ENCODE measurements at places on chromosomes 6 and 20.
A peak's percentile ranks its signal among the peaks of the same experiment; 100 is the strongest.

- no peak for DNase-seq
Observed at GRCh38 chr6:1589208-1589607, 20.5 kb upstream of the FOXC1 start.

- DNase-seq: no peak
Observed at GRCh38 chr20:13305284-13305683, 84.2 kb downstream of the ISM1 start.

- no peak for DNase-seq
Observed at GRCh38 chr6:57224769-57225515, 2.8 kb upstream of the RAB23 start.

DNA sequence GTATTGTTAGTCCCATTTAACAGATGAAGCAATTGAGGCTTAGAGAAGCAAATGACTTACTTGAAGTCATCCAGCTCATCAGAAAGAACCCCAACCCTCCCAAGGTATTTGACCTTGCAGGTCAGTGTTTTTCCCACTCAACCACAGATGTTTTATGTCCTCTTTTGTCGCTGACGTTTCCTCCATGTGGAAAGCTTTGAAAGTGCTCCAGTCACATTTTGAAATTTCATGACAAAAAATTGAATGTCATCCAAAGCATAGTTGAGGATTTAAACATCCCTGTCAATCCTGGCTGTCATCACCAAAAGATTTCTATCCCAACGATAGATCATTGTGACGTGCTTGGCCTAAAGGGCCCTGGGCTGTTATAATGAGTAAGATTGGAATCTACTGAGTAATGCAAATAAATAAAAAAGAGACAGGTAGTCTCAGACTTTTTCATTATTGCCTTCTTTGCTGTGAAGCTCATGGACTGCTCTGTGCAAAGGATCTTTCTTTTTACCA, 102.7 kb downstream of the TSHZ2 start:
- no peak for DNase-seq

DNA sequence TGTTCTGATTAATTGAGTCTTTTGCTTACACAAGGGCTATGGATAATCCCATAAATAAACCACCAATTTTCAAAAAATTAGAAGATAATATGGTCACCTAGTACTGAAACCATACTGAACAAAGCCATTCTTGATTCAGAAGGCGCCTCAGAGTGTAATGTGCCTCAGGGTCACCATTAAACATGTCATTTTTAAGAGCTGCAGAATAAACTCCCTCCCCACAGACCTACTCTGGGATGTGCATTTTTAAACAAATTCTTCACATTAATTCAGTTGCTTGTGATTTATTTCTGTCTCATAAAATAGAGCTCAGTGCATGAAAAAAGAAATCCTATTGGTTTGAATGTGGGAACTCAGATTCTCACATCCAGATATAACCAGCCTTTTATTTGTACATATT, 202.1 kb upstream of the HEY2 start:
- DNase-seq: no peak

DNA sequence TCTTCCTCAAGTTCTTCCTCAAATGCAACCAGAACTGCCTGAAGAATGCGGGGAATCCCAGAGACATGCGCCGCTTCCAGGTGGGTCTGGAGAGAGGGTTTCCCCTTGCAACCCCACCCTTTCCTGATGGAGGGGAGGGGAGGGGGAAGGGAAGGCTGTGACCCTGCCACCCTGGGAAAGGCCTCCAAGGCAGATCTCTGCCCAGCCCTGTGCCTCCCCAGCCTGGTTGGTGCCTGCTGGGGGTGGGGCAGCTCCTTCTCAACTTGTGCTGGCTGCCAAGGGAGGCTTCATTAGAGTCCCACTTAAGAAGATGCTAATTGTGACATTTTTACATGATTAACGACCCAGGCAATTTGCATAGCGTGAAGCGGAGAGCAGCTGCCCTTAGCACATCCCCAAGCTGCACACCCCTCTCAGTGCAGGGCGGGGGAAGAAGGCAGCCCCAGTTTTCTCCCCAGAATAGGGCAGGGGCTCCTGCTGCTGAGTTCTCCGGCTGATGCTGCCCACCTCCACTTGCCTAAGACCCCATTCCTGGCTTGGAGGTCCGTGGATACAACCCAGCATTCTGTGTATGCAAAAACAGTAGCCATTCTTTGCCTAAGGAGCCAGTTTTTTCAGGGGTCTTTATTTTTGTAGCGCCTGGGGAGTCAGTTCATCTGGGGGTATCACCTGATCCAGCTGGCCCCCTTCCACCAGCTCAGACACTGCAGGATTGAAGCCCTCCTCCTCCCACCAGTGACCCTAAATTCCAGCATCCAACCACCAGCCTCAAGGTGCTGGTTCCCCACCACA, 51.7 kb downstream of the CPXM1 start:
- no peak for DNase-seq

GRCh38 chr6:42406306-42407280, 45.1 kb downstream of the TRERF1 start:
- DNase-seq: no peak

GRCh38 chr6:7617801-7618764, 28.1 kb downstream of the SNRNP48 start:
- DNase-seq: no peak

DNA sequence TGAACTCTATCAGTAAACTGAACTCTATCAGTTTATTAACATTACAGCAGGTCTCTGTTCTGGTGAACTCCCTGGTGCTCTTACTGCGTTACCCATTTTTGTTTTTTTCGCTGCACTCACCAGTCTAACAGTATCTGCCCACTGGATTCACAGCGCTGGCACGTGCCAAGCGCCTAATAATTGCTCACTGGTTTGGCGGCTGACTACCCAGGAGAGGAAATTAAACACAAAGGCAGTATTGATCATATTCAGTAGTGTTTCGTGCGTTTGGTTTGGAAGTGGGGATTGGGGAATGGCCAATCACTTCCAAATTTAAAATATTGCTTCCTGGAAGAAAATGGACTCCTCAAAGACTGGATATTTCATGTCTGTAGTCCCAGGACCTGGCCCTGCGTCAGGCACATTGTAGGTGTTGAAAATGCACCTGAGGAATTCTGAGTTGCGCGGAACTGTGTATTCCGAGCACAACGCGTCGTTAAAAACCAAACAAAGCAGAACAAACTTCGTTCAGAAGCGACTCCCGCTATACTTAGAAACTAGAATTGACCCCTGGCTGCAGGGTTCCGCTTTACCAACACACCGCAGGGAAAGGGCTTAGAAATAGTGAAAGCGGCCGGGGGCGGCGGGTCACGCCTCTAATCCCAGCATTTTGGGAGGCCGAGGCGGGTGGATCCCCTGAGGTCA, 1.1 kb upstream of the RPS12 start:
- DNase-seq: peak; percentile 7

DNA sequence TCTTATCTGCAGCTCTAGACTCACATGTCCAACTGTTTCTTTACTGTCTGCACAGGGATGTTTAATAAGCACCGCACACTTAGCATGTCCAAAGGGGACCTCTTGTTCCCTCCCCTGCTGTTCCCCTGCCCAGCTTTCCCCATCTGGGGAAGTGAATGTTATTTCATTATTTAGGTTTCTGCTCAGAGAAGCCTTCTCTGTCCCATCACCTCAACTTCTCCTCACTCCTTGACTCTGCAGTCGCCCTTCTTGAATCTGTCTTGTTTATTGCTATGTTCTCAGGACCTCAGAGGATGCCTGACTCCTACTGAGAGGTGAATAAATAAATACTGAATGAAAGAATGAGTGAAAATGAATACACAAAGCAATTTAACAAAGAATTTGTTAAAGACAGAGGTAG, 121.0 kb downstream of the SASH1 start:
- DNase-seq: no peak

- no peak for DNase-seq
Observed at GRCh38 chr6:38209371-38210260, 390.1 kb downstream of the ZFAND3 start.

GRCh38 chr6:16762550-16763477, 1.6 kb upstream of the ATXN1 start:
- peak; percentile 32 for DNase-seq

GRCh38 chr6:139386404-139386803, 12.0 kb upstream of the CITED2 start:
- DNase-seq: no peak

DNA sequence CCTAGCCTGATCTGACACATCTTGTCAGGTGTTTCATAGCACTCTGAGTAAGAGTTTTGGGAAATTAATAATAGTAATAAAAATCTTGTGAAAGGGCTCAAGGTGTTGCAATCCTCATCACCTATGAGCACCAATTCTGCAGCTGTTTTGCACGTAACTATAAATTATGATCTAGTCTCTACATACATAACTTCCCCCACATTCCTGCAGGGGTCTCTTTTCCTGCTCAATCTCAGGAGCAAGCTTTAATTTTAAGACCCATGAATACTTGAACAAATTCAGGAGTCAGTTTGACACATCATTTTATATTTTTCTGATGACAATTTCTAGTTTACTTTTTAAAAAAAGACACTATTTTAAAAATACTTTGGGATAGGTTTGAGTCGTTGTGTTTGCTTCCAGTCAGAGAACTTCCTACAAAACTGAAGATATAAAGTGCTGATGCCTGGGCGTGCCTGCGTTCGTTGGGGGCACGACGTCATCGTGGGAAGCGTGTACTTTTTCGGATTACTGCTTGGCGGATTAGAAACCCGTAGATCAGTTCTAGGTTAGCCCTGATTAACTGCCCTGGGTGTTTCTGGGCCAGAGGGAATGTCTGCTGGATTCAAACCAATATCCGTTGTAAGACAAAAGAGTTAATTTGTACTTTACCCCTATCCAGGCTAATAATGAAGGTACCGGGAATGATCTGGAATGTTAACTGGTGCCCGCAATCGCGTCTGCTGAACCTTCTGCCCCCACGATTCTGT, 1.0 kb upstream of the E2F3 start:
- DNase-seq: no peak

GRCh38 chr6:44470746-44471145, 83.2 kb downstream of the CDC5L start:
- no peak for DNase-seq

GRCh38 chr6:15524861-15525401, 137.9 kb downstream of the DTNBP1 start:
- DNase-seq: no peak

DNA sequence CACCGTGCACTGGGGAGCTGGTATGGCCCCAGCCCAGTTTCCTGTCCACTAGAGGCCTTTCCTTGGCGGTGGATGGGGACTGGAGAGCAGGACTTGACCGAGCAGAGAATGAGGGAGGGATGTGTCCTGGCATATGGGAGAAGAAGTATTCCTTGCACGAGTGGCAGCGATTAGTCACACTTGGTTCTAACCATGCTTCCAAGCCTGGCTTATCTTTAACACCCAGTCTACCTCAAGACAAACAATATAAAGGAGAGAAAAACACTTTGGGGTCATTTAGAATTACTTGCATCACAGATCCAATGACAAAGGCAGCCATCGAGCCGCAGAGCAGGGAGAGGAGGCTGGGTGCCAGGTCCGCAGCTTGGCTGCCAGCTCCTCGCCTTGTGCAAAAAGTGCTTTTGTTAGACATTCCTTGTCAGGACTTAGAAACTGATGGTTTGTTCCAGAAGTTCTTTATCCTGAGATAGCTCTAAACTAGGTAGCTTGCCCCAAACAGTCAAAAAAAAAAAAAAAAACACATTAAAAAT, 214.9 kb upstream of the GMDS start:
- no peak for DNase-seq

DNA sequence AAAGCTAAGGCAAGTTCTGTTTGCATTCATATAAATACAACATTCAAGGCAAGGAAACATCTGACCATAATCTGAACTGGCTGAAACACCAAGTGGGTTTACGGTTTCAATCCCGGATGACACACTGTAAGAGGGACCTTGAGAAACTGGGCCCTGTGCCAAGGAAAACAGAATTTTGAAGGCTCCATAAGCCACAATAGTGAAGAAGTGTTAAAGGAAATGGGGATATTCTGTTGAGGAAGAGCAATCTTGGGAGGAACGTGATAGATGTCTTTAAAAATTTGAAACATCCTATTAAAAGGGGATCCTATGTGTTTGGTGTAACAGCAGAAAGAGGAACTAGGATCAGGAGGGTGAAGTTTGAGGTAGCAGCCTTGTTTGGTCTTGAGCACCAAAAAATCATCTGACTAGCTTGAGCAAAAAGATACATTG, 82.4 kb upstream of the TAB2 start:
- no peak for DNase-seq

DNA sequence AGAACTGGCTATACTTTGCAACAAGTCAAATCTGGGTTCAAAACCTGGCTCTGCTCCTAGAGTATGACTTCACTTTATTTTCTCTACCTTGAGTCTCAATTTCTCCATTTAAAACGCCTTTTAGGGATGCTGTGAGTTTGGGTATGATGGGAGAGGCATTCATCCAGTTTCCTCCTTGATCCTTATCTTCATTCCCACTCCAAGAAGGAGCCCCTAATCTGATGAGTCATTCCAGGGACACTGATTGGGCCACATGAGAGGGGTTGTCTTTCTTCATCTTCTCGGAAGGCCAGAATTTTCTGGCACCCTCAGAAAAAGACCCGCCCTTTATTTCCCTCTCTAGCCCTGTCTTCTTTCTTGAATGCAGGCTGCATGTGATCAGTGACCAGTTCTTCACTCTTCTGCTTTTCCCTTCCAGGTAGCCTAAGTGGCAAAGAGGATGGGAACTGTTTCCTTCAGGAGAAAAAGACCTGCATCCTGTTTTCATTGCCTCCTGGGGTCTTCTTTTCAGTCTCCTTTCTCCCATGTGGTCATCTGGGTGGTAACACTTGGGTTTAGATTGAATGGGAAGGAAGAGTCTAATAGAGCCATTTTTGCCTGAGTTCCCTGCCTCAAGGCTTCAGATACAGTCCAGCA, 32.1 kb upstream of the PNRC1 start:
- DNase-seq: no peak

DNA sequence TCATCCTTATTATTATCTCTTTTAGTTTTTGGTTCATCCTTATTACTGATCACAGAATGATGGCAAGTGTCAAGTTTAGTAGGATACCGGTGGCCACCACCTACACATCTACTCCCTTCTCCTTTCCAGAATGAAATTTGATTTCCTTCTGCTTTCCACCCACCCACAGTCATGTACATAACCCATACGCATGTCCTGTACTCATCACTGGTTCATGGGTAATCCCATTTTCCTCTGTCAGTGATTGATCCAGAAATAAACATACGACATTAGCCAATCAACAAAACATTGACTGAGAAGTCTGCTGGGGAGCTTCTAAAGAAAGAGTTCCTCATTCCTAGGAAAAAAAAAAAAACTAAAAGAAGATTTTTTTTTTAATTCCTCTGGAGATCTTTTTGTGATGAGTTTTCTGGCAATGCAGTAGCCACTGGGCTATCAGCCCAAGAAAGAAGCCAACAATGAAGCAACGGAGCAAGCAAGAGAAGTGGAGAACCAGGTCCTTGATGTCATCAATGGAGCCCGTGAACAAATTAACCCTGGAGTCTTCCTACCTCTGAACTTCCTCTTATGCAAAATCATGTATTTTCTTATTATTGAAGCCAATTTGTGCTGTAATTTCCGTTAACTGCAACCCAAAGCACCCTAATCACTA, 127.8 kb downstream of the TASP1 start:
- DNase-seq: no peak

Data from activated T-cell treated with anti-CD3 and anti-CD28 coated beads for 1 hour (primary cell).